Stimulated activated CD4-positive, alpha-beta T cell treated with anti-CD3 and anti-CD28 coated beads, TNF-alpha, amount 100 ng/mL, for 1 hour (primary cell): ENCODE measurements at places on chromosomes 4 and X.

DNA sequence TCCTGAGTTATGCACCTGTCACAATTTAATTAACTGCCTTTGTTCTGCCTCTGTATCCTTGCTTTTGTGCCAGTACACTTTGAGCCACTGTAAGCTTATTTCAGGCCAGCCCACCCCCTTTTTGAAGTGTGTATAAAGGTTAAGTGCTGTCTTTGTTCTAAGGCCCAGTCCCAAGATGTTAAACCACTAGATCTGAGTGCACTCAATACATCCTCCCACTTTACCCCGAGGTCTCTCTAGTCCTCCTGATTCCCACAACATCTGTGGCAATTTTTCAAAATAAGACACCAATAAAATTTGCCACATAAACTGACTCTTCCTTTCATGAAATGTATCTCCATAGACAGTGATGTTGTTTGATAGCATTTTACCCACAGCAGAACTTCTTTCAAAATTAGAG lies 124.1 kb upstream of the SPIN4 start:
- no peak for DNase-seq

- DNase-seq = no peak
Observed at GRCh38 chr4:25978327-25978726, 64.3 kb downstream of the SMIM20 start.

- DNase-seq = no peak
Observed at GRCh38 chr4:97548943-97549583, 594.2 kb downstream of the STPG2 start.

GRCh38 chrX:95628796-95629195 lies 1055.8 kb upstream of the DIAPH2 start:
- no peak for DNase-seq

DNA sequence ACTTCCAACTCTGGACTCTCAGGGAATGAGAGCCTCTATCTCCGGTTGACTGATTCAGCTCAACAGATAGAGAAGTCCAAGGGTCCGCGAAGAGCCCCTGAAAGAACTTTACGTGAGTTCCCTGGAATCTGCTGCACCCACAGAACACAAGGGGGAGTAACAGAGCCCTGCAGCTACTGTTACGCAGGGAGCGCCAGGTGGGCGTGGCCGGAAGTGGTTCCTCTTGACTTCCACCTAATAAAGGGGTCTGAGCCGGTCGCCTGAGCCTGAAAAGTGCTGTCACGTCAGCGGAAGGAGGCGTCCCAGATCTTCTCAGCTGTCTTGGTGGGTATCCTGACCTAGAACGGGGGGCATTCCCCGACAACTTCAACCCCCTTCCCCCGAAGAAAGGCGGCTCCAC lies at the start of gene MAGEB6:
Gene MAGEB6, plus strand, starts transcription at position 237 of the 400 bp plus-strand sequence. CDS start 1,407 bp downstream, outside the sequence.
- no peak for DNase-seq

DNA sequence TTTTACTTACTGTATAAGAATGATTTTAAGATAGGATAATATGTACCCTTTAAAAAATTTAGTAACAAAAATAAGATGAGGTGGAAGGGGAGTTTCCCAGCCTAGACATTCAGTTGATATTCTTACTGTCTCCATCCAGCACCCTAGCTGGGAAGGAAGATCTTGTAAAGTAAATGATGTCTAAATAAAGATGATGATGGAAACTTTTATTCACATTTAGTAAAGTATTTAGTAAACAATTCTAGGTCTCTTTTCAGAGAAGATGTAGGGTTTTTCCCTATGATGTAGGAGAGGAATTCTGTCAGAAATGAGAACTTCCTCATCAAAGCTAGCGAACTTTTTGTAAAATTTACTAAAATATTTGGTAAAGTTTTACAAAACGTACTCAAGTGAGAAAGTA lies 136.8 kb downstream of the RAPGEF2 start:
- no peak for DNase-seq

DNA sequence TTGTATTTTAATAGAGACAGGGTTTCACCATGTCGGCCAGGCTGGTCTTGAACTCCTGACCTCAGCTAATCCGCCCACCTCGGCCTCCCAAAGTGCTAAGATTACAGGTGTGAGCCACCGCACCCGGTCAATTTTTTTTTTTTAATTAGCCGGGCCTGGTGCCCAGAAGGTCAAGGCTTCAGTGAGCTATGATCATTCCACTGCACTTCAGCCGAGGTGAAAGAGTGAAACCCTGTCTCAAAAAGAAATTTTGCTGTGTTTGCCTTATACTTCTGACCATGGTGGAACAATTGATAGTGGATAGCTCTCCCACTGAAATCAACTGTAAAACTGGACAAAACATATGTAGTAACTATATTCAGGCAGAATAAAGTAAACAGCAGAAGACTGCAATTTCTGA lies 24.0 kb upstream of the SMIM14 start:
- DNase-seq = no peak

DNA sequence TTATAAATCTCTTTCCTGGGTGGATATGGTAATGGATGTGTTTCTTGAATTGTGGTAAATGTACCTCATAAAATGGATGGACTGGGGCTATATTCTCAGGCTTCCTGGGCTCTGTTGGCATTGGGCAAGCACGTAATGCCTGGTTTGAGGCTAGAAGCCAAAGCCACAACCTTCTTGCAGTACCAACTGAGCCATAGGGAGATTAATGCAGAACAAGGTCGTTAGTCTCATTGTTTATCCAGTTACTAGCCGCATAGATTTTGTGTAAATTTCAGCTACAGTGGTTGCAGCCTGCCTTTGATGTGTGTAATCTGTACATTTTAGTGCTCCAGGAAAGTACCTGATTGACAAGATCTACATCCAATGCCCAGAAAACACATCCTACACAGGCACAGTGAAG lies 7.2 kb upstream of the LEF1 start:
- DNase-seq = no peak

DNA sequence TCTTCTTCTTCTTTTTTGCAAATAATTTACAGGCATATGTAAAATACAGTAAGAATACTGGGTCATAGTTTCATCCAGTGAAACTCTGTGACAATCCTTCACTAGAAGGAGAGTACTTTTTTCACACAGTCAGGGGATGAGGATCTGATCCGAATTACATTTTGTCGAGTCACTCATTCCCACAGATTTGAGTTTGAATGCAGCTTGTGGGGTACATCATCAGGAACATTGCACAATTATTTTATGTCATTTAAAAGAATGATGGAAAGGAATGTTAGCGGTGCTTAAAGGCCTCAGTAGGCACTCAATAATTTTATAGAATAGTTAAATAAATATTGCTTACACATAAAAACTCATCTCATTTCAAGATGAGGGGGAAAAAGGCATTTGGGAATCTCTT lies 88.6 kb downstream of the CHRNA9 start:
- no peak for DNase-seq
